Effector memory CD4-positive, alpha-beta T cell (primary cell): ENCODE measurements at places on chromosomes 13 and 19.

DNA sequence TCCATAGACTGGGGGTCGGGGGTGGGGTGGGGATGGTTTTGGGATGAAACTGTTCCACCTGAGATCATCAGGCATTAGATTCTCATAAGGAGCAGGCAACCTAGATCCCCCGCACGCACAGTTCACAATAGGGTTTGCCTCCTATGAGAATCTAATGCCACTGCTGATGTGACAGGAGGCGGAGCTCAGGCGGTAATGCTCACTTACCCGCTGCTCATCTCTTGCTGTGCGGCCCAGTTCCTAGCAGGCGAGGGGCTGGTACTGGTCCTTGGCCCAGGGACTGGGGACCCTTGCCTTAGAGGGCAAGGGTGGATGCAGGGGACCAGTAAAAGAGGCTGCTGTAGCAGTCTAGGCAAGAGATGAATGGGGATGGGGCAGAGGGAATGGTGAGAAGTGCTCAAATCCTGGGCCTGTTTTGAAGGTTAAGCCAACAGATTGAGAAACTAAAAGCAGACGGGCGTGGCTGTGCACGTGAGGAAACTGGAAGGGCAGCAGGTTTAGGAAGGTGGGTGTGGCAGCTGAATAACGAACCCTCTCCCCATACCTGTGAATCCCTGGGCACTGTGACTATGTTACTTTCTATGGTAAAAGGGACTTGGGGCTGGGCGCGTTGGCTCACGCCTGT lies 1.5 kb upstream of the ERICH4 start:
- no peak for DNase-seq

- DNase-seq = no peak
These were observed 984 bp downstream of the SIX5 start for GRCh38 chr19:45767881-45768654.

DNA sequence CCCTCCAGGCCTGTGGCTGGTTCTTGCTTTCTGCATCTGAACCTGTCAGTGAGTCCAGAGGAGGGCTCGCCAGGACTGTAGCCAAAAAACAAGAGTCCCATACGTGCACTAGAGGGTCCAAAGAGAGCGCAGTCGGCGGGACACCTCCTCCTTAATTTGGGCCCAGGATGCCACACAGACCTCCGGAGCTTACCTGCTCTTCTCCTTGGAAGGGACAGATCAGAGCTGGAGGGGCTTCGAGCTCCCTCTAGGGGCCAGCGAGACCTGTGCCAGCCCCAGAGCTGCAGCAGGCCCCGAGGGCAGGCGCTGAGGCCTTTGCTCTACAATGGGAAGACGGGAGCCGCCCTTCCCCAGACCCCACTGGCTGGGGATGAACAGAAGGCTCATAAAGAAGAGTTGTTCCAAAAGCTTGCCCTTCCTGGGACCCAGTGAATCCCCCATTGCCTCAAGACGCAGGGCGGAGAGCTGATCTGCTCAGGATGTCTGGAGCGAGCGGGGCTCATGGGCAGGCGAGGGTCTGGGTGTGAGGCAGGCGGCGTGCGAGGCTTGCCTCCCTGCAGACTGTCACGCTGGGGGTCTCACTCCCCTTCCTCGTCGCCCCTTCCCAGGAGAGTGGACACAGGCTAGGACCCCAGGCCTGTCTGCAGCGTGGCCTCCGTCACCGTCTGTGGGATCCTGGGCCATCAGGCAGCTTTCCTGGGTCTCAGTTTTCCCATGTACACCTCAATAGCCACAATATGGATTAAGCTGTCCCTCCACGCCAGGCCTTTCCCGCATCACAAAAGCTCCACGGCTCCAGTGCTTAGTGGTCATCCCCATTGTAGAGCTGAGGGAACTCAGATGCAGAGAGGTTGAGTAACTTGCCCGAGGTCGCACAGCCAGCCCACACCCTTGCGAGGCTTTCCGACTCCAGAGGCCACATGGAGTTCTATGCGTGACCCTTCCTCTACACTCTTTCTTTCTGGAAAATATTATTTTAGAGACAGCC lies 46.9 kb upstream of the VSTM2B start:
- DNase-seq = no peak

GRCh38 chr13:106156468-106156867 lies 379.0 kb downstream of the EFNB2 start:
- no peak for DNase-seq

DNA sequence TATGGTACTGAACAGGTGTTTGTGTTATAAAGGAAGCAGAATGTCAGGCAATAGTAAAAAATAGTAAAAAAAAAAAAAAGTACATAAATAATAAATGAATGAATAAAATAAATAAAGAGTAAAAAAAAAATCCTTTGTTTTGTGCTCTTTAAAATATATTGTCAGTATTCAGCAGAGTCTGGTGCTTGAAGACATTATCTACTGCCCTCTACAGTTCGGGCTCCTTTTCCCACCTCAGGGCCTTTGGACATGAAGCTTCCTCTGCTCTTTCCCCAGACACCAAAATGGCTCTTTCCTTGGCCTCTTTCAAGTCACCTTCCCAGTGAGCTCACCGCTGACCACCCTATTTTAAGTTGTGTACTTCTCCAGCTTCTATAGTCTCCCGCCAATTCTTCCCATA lies 137.5 kb downstream of the TNFRSF19 start:
- no peak for DNase-seq

GRCh38 chr13:48488995-48489394 lies 43.9 kb downstream of the RCBTB2 start:
- DNase-seq = no peak
